Tibial artery (tissue), 4 donors: ENCODE measurements at places on chromosomes 3 and 15.
A peak's percentile ranks its signal among the peaks of the same experiment; 100 is the strongest.

DNA sequence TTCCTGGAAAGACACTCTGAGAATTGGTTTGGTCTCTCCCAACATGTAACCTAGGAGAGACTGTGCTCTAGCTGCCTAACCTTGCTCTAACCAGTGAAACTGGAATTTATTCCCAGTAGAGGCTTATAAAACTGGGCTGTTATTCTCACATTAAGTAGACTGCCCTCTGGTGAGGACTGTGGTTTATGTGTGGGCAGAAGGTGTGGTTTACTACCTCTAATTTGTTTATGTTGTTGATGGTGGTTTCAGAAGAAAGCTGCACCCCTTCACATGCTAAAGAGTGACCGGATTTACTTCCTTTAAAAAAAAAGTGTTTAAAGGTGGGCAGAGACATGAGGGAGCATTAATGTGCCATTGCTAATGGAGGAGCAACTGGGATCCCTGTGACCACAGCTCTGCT, 273.2 kb downstream of the MECOM start:
- H3K27me3 ChIP-seq: no peaks in the 10 kb centered on the region
- no peak overlapping the region for H3K4me3 ChIP-seq
- no peak overlapping the region for H3K27ac ChIP-seq

GRCh38 chr3:49666592-49666991, 7.6 kb upstream of the APEH start:
- H3K27ac ChIP-seq: no peak overlapping the region
- H3K4me3 ChIP-seq: no peak overlapping the region
- no peak for DNase-seq
- H3K36me3 ChIP-seq: no peaks in the 10 kb centered on the region

- DNase-seq: no peak
- no peak overlapping the region for H3K4me3 ChIP-seq
- no peaks in the 10 kb centered on the region for H3K4me1 ChIP-seq
Measured at GRCh38 chr15:45177285-45177684, 10.5 kb downstream of the SHF start.

- no peaks in the 10 kb centered on the region for H3K4me1 ChIP-seq
- no peaks in the 10 kb centered on the region for H3K36me3 ChIP-seq
Measured at GRCh38 chr3:161560008-161560637, 63.5 kb downstream of the OTOL1 start.

DNA sequence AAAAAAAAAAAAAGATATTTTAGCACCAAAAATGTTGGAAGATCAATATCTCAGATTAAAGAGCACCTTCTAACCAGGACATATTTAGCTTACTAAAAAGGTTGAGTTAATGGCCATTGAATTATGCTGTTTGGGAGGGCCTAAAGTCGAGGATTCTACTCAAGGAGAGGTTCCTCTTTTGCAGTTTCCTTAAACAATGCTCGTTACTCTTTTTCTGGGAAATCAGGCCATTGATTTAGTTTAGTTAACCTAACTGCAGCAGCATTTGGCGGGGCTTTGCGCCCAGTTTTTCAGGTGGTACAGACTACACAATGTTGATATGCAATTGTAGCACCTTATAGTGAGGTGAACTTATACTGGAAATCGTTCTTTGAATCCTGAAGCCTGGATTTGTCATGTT, 6.8 kb downstream of the ABHD2 start:
- H3K27ac ChIP-seq: peak overlapping the region; percentile 90
- H3K4me1 ChIP-seq: peaks cover 97% of the 10 kb centered on the region
- no peaks in the 10 kb centered on the region for H3K27me3 ChIP-seq
- DNase-seq: no peak

GRCh38 chr15:41490355-41490754, 3.3 kb upstream of the ITPKA start:
- no peaks in the 10 kb centered on the region for H3K36me3 ChIP-seq
- DNase-seq: no peak
- no peak overlapping the region for H3K4me3 ChIP-seq
- peaks cover 47% of the 10 kb centered on the region for H3K27me3 ChIP-seq
- H3K4me1 ChIP-seq: peaks cover 5% of the 10 kb centered on the region
